ENCODE measurements at places on chromosomes 12 and 14. TPM values are rescaled to one million over a fixed set of nuclear protein-coding genes. Genes with fewer than 3 reads are reported as not detected.

The CACNA1C gene
- total RNA-seq: 1.6 TPM

The RBM19 gene
- 19.2 TPM for total RNA-seq

The IPO4 gene
- total RNA-seq: 36.7 TPM

The RIN3 gene
- 2.5 TPM for total RNA-seq

The PTPN6 gene
- under 0.01 TPM for total RNA-seq

The OR6C70 gene
- not detected for total RNA-seq

DNA sequence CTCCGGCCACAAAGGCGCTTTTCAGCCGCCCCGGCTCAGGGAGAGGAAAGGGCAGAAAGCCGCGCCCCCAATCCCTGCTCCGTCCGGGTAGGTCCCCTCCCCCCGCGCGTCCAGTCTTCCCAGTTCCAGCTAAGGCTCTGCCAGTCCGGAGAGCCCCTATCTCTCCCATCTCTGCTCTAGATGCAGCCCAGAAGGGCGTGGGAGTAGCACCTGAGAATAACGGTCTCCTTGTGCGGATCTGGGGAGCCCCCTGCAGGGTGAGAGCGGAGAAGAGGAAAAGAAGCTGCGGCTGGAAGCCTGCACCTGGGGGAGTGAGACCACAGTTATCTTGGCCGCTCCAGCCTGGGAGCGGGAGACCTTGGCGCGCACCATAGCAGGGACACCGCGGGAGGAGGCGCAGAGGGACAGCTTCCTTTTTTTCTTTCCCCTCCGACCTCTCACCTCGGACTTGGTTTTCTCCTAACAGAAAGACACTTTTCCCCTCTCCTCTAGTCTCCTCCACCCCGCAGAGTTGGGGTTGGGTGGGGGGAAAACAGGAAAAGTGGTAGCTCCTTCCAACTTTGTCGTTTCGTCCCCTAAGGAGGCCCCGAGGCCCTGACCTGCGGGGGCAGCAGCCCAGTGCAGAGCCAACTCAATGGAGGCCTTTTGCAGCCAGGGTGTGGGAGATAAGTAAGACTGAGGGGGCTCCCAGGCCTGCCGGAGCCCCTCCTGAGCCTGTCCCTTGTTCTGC, 2.4 kb downstream of the DHH start:
- peaks cover 30% of the 10 kb centered on the region for H3K27me3 ChIP-seq
- DNase-seq: peak; percentile 30
- H3K36me3 ChIP-seq: peaks cover 5% of the 10 kb centered on the region
- H3K4me1 ChIP-seq: peaks cover 9% of the 10 kb centered on the region
- peak overlapping the region; percentile 12 for H3K4me3 ChIP-seq

GRCh38 chr14:101001311-101002069, 98.0 kb upstream of the RTL1 start:
- peaks cover 32% of the 10 kb centered on the region for H3K36me3 ChIP-seq
- peaks cover 29% of the 10 kb centered on the region for H3K4me1 ChIP-seq
- H3K27me3 ChIP-seq: no peaks in the 10 kb centered on the region
- peak; percentile 89 for DNase-seq
- no peak overlapping the region for H3K4me3 ChIP-seq

Measured in IMR-90 (cell line).